HFFc6 (cell line): ENCODE measurements at places on chromosomes 16 and 17. TPM values are rescaled to one million over a fixed set of nuclear protein-coding genes. Genes with fewer than 3 reads are reported as not detected.

C16orf46 gene
- 0.33 to 1.2 TPM in 2 of 3 replicates, not detected in the other for total RNA-seq

GRCh38 chr16:86608301-86608747, 30.0 kb downstream of the FOXL1 start:
- peaks cover 5% of the 10 kb centered on the region; the same call in 1 of the 2 replicates for H3K36me3 ChIP-seq
- H3K27ac ChIP-seq, result peak overlapping the region; percentile 97
- no peaks in the 10 kb centered on the region for H3K27me3 ChIP-seq
- peaks cover 51% of the 10 kb centered on the region for H3K4me1 ChIP-seq
- no peak for DNase-seq
- peak overlapping the region; percentile 76 for H3K4me3 ChIP-seq

DNA sequence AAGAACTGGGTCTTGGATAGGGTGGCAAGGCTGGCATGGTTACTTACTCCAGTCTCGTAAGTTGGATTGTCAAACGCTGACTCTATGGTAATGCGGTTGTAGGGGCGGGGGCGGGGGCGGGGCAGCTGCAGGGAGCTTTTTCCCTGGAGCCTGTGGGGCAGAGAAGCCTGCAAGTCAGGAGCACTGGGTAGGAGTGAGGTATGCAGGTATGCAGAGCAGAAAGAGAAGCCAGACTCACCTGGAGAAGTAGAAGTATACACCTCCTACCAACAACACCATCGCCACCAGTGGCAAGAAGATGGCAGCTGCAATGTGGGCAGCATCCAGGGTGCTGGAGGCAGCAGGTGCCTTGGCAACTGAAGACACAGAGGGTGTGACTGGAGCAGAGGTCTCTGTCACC, 4.8 kb upstream of the PHF12 start:
- H3K27me3 ChIP-seq, result peaks cover 10% of the 10 kb centered on the region
- no peaks in the 10 kb centered on the region for H3K36me3 ChIP-seq
- no peak overlapping the region for H3K4me3 ChIP-seq
- no peak overlapping the region for H3K27ac ChIP-seq

- no peak overlapping the region for H3K4me3 ChIP-seq
- no peak overlapping the region for H3K27ac ChIP-seq
Observed at GRCh38 chr16:92431-93339, 14.7 kb downstream of the MPG start.

CCDC200 gene
- total RNA-seq, result not detected in 3 replicates

DNA sequence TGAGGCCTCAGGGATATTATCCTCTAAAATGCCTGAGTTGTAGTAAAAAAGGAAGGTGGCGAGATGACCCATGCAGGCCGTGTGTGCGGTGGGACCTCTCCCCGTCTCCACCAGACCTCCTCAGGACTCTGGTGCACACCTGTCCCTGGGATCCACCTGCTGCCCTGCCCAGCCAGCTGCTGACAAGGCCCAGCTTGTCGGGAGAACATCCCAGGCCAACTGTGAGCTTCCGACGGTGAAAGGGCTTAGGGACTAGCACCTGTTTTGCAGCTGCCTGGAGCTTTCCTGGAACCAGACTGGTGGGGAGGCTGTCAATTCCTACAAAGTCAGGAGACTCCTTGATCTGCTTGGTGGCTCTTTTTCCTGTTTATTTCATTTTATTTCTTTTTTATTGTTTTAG, 11.6 kb downstream of the IL34 start:
- H3K4me3 ChIP-seq, result no peak overlapping the region
- DNase-seq, result no peak
- peaks cover 16% of the 10 kb centered on the region for H3K4me1 ChIP-seq
- peaks cover 21% of the 10 kb centered on the region for H3K27me3 ChIP-seq
- H3K27ac ChIP-seq, result no peak overlapping the region

GRCh38 chr17:43576563-43577229, 30.6 kb upstream of the ETV4 start:
- peak; percentile 58 for DNase-seq
- peaks cover 64% of the 10 kb centered on the region for H3K4me1 ChIP-seq
- H3K27ac ChIP-seq, result no peak overlapping the region
- no peaks in the 10 kb centered on the region; the same call in none of the 2 replicates for H3K27me3 ChIP-seq

GRCh38 chr17:82839617-82840292, at the start of gene ZNF750:
ZNF750 (minus strand) TSS chr17:82840022; CDS start chr17:82832454, 7,568 bp downstream.
- H3K27ac ChIP-seq, result no peak within 1 kb of the TSS
- no peaks in the 10 kb centered on the region; the same call in 1 of the 2 replicates for H3K27me3 ChIP-seq
- no peak for DNase-seq
- no peak within 1 kb of the TSS for H3K4me3 ChIP-seq

DNA sequence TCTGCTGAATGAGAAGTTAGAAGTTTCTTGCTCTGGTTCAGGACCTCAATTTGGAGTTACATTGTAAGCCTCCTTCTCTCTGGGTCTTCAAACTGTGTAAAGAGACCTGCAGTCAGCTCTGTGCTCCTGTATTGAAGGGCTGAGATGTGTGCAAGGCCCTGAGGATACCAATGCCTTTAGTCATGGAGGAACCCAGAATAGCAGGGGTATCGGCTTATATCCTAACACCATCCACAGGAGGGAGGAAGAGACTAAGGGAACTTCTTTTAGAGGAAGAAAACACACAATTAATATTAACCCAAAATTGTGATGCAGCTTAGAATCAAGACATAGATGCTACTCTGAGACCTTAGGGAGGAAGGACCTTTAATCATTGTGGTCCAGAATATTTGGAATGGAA, 36.5 kb downstream of the GLP2R start:
- H3K36me3 ChIP-seq, result peaks cover 6% of the 10 kb centered on the region; the same call in 1 of the 2 replicates
- H3K4me3 ChIP-seq, result no peak overlapping the region
- no peak for DNase-seq
- H3K27me3 ChIP-seq, result peaks cover 13% of the 10 kb centered on the region
- H3K4me1 ChIP-seq, result no peaks in the 10 kb centered on the region

SENP3 gene
- total RNA-seq, result 59.6 to 76.0 TPM (median 66.4 TPM) in 3 replicates

EVPLL gene
- total RNA-seq, result not detected in 3 replicates

- H3K4me1 ChIP-seq, result peaks cover 62% of the 10 kb centered on the region
- peak overlapping the region; percentile 56 for H3K4me3 ChIP-seq
- peak; percentile 75 for DNase-seq
- H3K27ac ChIP-seq, result peak overlapping the region; percentile 92
- peaks cover 51% of the 10 kb centered on the region for H3K36me3 ChIP-seq
- H3K27me3 ChIP-seq, result peaks cover 6% of the 10 kb centered on the region
Observed at GRCh38 chr17:81582341-81582740, 30.2 kb upstream of the FAAP100 start.

DNA sequence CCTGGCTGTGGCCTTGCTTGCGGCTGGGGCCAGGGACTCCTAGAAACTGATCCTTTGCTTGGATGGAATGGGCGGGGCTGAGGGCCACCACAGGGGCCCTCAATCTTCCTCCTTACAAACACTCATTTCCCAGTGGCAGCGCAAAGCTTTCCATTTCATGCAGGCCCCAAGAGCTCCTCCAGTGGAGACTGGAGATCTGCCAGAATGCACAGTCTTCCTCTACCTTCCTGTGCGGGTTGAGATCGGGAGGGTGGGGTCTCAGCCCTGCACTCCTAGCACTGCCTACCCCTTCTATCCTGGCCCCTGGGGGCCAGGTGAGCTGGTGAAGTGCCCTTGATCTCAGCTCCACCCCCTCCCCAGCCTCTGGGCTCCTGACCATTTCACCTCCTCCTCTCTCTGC, 1.7 kb downstream of the NRN1L start:
- peaks cover 21% of the 10 kb centered on the region for H3K36me3 ChIP-seq
- H3K4me3 ChIP-seq, result no peak overlapping the region
- peak overlapping the region; percentile 21; the same call in 1 of the 2 replicates for H3K27ac ChIP-seq
- no peak for DNase-seq
- H3K27me3 ChIP-seq, result peaks cover 11% of the 10 kb centered on the region

EVI2B gene
- total RNA-seq, result 0.42 and 1.8 TPM in 2 replicates

DNA sequence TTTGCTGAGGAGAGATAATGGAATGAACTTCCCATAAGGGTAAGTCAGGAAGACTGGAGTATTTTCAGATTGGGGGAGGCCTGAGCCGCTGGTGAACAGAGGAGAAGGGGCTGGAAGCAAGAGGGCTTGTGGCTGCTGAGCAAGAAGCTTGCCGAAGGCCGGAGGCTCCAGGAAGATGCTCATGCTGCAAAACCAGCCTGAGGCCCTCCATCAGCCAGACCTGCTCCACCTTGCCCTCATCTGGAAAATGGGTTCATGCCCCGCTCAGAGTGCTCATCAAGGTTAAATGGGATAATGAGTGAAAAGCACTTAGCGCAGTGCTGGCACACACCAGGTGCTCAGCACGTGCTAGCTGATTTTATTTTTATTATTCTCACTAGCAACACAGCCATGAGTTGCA, 5.5 kb upstream of the ASGR1 start:
- H3K36me3 ChIP-seq, result peaks cover 7% of the 10 kb centered on the region; the same call in 1 of the 2 replicates
- H3K27ac ChIP-seq, result no peak overlapping the region
- H3K27me3 ChIP-seq, result peaks cover 3% of the 10 kb centered on the region
- H3K4me3 ChIP-seq, result no peak overlapping the region
- H3K4me1 ChIP-seq, result peaks cover 6% of the 10 kb centered on the region; the same call in 1 of the 2 replicates
- DNase-seq, result no peak

DNA sequence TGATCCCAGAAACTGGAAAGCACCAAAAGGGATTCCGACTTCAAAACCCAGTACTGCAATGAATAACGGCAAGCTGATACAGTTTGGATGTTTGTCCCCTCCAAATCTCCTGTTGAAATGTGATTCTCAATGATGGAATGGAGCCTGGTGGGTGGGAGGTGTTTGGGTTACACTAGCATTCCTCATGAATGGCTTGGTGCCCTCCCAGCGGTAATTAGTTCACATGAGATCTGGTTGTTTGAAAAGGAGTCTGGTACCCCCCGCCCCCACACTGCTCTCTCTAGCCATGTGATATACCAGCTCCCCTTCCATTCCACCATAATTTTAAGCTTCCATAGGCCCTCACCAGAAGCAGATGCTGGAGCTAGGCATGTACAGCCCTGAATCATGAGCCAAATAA, 40.1 kb downstream of the RANBP10 start:
- peaks cover 13% of the 10 kb centered on the region for H3K36me3 ChIP-seq
- H3K4me3 ChIP-seq, result no peak overlapping the region
- peaks cover 9% of the 10 kb centered on the region for H3K4me1 ChIP-seq
- peaks cover 2% of the 10 kb centered on the region; the same call in 1 of the 2 replicates for H3K27me3 ChIP-seq
- H3K27ac ChIP-seq, result no peak overlapping the region

GRCh38 chr17:30170415-30170987, 53.9 kb downstream of the NSRP1 start:
- H3K27me3 ChIP-seq, result peaks cover 2% of the 10 kb centered on the region; the same call in 1 of the 2 replicates
- H3K4me3 ChIP-seq, result no peak overlapping the region
- H3K4me1 ChIP-seq, result peaks cover 27% of the 10 kb centered on the region
- H3K27ac ChIP-seq, result no peak overlapping the region
- H3K36me3 ChIP-seq, result peaks cover 19% of the 10 kb centered on the region

RAB40B gene
- 8.0 to 11.8 TPM (median 9.7 TPM) in 3 replicates for total RNA-seq

- no peaks in the 10 kb centered on the region for H3K36me3 ChIP-seq
- no peak overlapping the region for H3K4me3 ChIP-seq
- H3K4me1 ChIP-seq, result peaks cover 27% of the 10 kb centered on the region
- no peak for DNase-seq
- H3K27ac ChIP-seq, result no peak overlapping the region
Observed at GRCh38 chr16:66706506-66706880, 9.9 kb upstream of the CMTM4 start.

DNA sequence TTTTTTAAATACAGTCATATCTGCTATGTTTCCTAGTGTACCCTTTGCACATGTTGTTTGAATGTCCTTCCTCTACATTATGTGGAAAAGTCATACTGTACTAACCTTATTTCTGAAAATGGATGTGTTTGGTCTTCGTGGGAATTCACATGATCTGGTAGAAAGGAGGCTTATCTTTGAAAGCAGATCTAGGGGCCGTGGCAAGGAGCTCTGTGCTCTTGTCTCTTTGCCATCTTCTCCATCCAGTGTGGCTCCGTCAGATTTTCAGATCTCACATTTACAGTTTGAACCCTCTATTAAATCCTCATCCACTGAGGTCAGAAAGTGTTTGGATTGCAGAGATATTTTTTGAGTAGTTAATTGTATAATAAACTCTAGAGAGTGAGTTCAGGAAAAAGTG, 32.9 kb downstream of the MAP2K4 start:
- peak overlapping the region; percentile 58 for H3K4me3 ChIP-seq
- peak overlapping the region; percentile 9; the same call in 1 of the 2 replicates for H3K27ac ChIP-seq
- no peaks in the 10 kb centered on the region; the same call in 1 of the 2 replicates for H3K27me3 ChIP-seq
- H3K36me3 ChIP-seq, result peaks cover 4% of the 10 kb centered on the region; the same call in 1 of the 2 replicates
- no peak for DNase-seq

DNA sequence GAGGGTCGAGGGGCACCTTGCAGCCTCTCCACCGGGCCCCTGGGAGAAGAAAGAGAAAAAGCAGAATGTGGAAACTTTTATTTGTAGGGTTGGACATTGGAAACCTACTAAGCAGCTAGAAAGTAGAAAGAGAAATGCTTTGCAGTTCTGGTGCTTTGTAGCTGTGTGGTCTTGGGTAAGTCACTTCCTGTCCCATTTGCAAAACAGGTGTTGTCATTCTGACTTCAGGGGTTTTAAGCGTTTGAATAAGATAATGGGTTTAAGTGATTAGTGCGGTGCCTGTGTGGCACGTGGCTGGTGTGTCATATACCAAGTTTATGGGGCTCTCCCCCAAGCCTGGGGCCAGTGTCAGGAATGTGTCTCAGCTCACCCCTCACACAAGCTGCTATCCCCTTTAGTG, 1.6 kb downstream of the CA4 start:
- no peak overlapping the region for H3K27ac ChIP-seq
- no peak for DNase-seq
- H3K4me3 ChIP-seq, result no peak overlapping the region
- H3K4me1 ChIP-seq, result peaks cover 24% of the 10 kb centered on the region
- H3K36me3 ChIP-seq, result no peaks in the 10 kb centered on the region

LHX1 gene
- total RNA-seq, result not detected in 3 replicates

- no peaks in the 10 kb centered on the region for H3K36me3 ChIP-seq
- no peak overlapping the region for H3K4me3 ChIP-seq
- peaks cover 3% of the 10 kb centered on the region; the same call in 1 of the 2 replicates for H3K27me3 ChIP-seq
- H3K4me1 ChIP-seq, result peaks cover 34% of the 10 kb centered on the region
- H3K27ac ChIP-seq, result no peak overlapping the region
Observed at GRCh38 chr16:11326737-11327276, 18.5 kb upstream of the RMI2 start.

DNA sequence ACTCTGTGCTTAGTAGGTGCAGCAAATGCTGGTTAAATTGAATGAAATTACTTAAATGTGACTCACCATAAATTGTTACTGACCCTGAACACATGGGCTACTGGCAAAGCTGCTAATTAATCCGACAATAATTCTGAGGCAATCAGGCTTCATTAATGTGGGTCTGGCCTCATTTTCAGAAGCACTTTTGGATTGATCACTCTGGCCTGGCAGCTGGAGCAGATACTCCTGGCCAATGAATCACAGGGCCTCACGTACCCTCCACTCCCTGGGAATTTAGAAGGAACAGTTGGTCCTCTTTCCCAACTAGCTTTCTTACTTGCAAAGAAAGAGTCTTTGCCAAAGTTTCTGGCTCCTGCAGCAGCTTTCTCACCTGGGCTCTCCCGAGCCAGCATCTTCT, 162.0 kb upstream of the ZKSCAN2 start:
- DNase-seq, result no peak
- H3K27me3 ChIP-seq, result no peaks in the 10 kb centered on the region
- no peaks in the 10 kb centered on the region for H3K4me1 ChIP-seq
- no peak overlapping the region for H3K27ac ChIP-seq

DNA sequence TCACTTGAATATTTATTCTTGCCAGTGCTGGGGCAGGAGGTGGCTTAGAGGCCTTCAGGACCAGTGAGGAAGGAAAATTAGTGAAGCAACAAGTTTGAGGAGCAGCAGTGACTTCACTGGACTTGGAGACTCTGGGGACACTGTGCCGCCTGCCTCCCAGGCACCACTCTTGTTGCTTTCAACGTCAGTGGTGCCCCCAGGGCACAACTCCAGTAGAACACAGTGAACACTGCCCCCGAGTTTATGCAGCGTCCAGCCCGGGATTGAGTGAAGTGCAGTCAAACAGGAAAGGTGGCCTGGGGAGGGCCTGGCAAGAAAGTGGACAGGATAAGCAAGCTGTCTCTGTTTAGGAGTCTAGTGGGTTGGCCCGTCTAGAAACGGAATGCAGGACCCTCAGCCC, 24.4 kb upstream of the NAT9 start:
- H3K27ac ChIP-seq, result no peak overlapping the region
- DNase-seq, result no peak
- no peaks in the 10 kb centered on the region for H3K27me3 ChIP-seq
